ENCODE measurements at places on chromosomes 3 and 15.

DNA sequence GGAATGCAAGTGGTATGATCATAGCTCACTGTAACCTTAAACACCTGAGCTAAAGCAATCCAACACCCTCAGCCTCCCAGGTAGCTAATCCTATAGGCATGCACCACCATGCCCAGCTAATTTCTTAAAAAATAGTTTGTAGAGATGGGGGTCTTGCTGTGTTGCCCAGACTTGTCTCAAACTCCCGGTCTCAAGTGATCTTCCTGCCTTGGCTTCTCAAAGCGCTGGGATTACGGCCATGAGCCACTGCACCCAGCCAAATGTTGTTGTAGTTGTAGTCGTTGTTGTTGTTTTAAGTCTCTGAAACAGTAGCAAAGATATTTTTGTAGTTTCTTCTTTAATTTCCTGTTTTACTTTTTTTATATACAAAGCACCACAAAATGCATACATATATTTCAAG, 616.6 kb downstream of the NAALADL2 start:
- DNase-seq: no peak

DNA sequence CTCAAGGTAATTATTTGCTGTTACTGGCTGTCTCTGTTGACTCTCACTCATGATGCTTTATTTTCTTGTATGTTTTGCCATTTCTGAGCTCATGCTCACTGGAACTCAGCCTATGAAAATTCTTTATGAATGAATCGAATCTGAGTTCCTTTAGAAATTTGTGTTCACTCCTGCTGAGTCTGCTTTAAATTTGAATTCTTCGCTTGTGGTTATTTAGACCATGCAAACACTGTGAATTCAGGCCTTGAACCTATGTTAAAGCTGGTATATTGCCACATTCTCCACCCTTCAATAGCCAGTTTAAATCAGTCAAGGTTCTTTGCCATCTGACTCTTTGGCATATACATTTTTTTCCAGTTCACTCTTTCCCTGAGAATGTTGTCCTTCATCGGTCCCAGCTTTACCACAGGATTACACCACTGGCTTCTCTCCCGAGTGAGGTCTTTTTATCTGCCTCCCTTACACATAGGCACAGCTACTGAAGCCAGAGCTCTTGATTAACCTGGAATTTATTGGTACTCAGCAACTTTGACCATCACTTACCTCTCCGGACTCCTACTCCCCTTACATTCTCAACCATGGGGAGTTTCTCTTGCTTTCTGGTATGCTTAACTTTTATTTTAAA, 400.6 kb downstream of the VPS13C start:
- DNase-seq: no peak

DNA sequence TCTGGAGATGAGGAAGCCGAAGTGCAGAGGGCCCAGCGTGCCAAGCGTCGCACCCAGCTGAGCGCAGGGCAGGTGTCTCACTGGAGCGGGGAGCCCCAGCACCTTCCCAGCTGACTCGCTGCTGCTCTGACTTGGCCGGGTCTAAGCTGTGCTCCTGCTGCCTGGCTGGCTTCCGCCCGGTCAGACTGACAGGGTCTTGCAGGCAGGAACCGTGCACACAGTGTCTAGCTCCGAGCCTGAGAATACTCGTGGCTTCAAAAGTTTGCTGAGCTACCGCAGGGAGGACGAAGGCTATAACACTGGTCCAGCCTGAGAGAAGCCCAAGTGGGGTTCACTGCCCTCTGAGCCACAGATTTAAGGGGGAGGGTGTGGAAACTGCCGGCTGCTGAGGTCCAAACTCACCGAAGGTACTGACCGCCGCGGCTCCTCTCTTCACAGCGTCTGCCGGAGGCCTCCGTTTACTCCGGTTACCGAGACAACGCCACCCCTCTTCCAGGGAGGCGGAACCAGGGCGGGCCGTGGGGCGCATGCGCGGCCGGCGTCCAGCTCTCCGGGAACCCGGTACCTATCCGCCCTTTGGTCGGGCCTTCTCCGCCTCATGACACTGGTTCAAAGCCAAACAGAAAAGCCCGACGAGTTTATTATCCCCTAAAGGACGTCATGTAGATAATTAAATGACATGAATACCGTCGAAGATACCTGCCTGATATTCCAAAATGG, at the start of gene CFAP44:
TSS of gene CFAP44 (minus strand) at position 443 of the 720 bp plus-strand sequence. CDS start 7,829 bp downstream, outside the sequence.
- DNase-seq: peak; percentile 41

GRCh38 chr3:65508750-65509422, 529.8 kb downstream of the MAGI1 start:
- DNase-seq: no peak

DNA sequence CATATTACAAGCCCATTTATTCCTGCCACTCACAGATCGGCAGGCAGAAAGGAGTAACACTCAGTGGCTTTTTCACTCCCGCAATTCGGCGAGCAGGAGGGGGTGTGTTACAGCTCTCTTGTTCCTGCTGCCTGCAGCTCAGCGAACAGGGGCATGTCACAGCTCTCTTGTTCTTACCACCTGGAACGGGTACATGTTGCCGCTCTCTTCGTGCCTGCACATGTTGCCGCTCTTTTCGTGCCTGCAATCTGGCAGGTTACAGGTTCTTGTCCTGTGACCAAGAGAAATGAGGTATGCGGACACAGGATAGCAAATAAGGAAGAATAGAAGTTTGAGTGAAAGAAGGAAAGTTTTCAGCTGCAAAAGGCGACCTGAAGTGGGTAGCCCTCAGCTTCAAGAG, 761.4 kb downstream of the NAALADL2 start:
- no peak for DNase-seq

GRCh38 chr15:49712846-49713450, 92.1 kb downstream of the DTWD1 start:
- no peak for DNase-seq

DNA sequence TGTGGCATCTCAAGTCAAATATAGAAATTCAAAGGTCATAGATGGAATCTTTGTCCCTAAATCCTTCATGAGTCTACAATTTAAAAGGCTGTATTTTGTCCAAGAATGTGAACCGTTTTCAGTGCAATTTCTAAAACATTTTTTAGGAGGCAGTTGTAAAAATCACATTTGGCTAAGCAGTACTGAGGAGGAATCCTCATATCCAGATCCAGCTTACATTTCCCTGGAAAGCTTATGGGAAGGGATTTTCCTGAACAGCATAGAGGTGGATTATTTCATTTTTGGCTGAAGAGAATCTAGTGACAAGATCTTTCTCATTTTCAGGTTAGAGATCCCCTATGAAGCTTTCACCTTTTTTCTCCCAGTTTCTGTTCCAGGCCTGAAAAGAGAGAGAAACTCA, 178.4 kb downstream of the POLR2M start:
- DNase-seq: no peak

All from mammary epithelial cell (primary cell).